ENCODE measurements at places on chromosomes 3 and 15.

DNA sequence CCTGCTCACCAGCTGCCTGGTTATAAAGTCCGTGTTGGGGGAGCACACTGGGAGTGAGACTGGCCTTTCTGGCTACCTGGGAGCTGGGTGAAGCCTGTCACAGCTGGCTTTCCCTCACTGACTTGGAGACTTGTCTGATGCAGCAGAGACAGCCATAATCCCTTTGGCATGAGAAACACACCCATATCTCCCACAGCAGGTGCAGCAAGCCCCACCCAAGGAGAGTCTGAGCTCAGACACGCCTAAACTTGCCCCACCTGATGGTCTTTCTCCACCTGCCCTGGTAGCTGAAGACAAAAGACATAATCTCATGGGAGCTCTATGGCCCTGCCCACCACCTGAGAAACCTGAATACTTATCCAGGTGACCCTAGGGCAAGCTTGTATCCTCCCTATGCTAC is 54.8 kb downstream of the NMD3 start:
- no peak overlapping the region for H3K27ac ChIP-seq
- DNase-seq: no peak
- H3K36me3 ChIP-seq: peaks cover 58% of the 10 kb centered on the region
- no peak overlapping the region for H3K4me3 ChIP-seq
- H3K4me1 ChIP-seq: no peaks in the 10 kb centered on the region
- peaks cover 1% of the 10 kb centered on the region for H3K27me3 ChIP-seq

DNA sequence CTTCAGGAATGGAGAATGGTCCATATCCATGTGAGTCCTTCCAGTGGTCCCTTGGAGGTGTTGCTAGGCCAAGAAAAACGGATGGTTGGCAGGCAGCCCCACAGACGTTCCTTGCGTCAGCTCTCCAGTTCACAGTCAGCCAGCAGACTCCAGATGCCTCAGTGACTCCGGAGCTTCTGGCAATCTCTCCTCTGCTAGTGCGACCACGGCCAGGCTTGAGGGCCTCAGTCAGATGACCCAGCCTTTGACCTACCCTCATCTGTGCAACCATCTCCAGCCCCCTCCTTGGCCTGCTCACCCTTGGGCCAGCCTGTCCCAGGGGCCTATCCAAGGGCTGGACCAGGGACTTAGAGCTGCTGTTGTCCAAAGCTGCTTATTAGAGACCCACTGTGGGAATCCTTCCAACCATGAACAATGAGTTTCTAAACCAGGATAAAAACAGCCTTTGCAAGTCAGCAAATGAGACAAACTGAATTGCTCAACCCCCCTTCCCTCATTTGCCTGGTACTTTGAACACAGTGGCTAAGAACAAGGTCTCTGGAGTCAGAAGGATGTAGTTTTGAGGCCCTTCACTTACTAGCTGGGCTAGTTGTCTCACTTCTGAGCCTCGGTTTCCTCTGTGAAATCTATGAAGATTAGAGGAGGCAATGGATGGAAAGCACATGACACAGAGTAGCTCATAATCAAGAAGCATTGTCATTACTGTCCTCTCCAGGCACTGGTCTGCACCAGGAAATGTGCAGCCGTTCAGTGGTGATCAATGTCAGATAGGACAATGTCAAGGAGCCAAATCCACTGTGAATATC is 44.8 kb downstream of the ANP32A start:
- no peak for DNase-seq
- peaks cover 13% of the 10 kb centered on the region for H3K4me1 ChIP-seq
- peaks cover 3% of the 10 kb centered on the region for H3K27me3 ChIP-seq
- H3K4me3 ChIP-seq: no peak overlapping the region
- H3K27ac ChIP-seq: peak overlapping the region; percentile 66
- peaks cover 39% of the 10 kb centered on the region for H3K36me3 ChIP-seq

GRCh38 chr3:142844339-142844977 is 44.4 kb downstream of the PCOLCE2 start:
- H3K27ac ChIP-seq: no peak overlapping the region
- H3K27me3 ChIP-seq: no peaks in the 10 kb centered on the region
- DNase-seq: no peak
- no peak overlapping the region for H3K4me3 ChIP-seq
- H3K36me3 ChIP-seq: peaks cover 27% of the 10 kb centered on the region

GRCh38 chr3:69197455-69197854 is 75.1 kb upstream of the LMOD3 start:
- peaks cover 74% of the 10 kb centered on the region for H3K4me1 ChIP-seq
- DNase-seq: no peak
- peaks cover 59% of the 10 kb centered on the region for H3K36me3 ChIP-seq
- H3K27ac ChIP-seq: no peak overlapping the region
- H3K4me3 ChIP-seq: peak overlapping the region; percentile 31

DNA sequence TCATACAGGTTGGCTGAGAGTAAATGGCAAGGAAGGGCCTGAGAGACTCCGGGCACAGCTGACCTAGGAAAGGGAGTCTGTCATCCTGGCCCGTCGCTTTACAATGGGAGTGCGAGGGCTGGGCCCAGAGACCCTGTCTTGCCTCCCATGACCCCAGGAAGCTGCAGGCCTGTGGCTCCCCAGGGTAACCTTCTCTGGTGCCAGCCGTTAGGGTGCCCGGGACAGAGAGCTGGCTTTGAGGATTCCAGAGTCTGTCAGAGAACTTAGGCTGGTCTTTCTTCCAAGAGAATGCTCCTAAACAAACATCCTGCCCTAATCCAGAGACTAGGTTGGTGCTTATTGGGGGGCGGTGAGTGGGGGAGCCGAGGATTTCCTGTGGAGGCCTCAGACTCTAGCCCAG is 18.5 kb downstream of the ZNF710 start:
- H3K4me1 ChIP-seq: peaks cover 48% of the 10 kb centered on the region
- peaks cover 3% of the 10 kb centered on the region for H3K27me3 ChIP-seq
- no peak overlapping the region for H3K4me3 ChIP-seq
- no peak for DNase-seq
- H3K27ac ChIP-seq: no peak overlapping the region
- H3K36me3 ChIP-seq: peaks cover 9% of the 10 kb centered on the region
